Karpas-422 (cell line): ENCODE measurements at places on chromosomes 7 and 10. TPM values are rescaled to one million over a fixed set of nuclear protein-coding genes. Genes with fewer than 3 reads are reported as not detected.

TAS2R41 gene
- not detected in 2 replicates for total RNA-seq

SLC13A1 gene
- not detected in 2 replicates for total RNA-seq

TLL2 gene
- not detected in 2 replicates for total RNA-seq

TMEM140 gene
- 0.86 and 2.8 TPM in 2 replicates for total RNA-seq

CDHR1 gene
- total RNA-seq = not detected in 2 replicates

LLCFC1 gene
- not detected in 2 replicates for total RNA-seq

MYH16 gene
- not detected in 2 replicates for total RNA-seq

ANKRD2 gene
- total RNA-seq = not detected in 2 replicates

DLG5 gene
- total RNA-seq = 0.19 and 0.43 TPM in 2 replicates

PARD3 gene
- total RNA-seq = not detected in 2 replicates

DNA sequence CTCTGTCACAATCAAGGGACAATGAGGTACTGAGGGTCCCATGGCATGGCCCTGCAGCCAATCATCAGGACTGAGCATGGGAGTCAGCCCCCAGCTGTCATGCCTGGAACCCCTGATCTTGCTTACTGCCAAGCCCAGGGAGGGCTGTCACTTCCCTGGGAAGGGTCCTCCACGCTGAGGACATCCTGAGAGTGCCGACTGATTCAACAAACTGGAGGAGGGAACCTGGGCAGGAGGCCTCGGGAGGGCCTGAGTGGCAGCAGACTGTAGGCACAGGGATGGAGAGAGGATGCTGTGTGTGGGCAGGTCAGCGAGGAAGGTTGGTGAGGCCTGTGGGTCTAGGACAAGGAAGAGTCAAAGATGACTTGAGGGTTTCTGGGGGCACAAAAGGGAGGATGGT, 154.3 kb downstream of the ZNF248 start:
- DNase-seq = no peak

DNA sequence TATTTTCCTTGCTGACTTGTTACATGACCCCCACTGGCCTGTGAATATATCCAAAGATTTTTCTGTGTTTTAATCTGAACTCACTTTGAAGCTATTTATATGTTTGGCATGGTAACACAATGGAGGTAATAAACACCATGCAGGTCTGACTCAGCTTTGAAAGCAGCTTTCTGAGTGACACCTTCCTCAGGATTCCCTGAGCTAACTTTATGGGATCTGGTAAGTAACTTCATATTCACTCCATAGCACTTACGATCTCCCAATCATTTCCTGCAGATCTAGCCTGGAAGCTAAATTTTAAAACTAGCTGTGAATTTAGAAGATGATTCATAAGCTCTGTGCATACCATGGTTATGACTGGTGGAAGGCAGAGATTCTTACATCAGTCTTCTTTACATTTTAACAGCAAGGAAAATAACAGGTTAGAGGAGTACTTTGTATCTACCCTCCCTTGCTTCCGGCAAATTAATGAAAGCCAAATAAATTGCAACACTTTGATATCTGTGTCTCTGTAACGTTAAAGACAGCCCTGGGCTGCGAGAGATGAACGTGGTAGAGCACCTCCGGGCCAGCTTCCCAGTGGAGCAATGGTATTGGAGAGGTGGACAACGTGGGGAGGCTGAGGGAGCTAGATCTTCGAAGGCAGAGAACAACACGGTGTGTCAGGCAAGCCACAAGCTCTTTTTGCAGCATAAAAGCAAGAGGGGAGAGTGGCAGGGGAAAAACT, 170.2 kb upstream of the KLF14 start:
- DNase-seq = no peak

GRCh38 chr7:90595342-90595800, 750 bp upstream of the CDK14 start:
- no peak for DNase-seq

GRCh38 chr10:132434405-132435005, 37.5 kb downstream of the PWWP2B start:
- no peak for DNase-seq

GRCh38 chr10:47041396-47042198, 130.4 kb downstream of the PTPN20 start:
- DNase-seq = no peak

GRCh38 chr10:18178854-18179483, 38.7 kb downstream of the CACNB2 start:
- DNase-seq = no peak

GRCh38 chr7:7424151-7424873, 111.4 kb downstream of the COL28A1 start:
- DNase-seq = peak; percentile 84

- DNase-seq = no peak
These were observed 313.2 kb upstream of the MTPN start for GRCh38 chr7:136290351-136290750.

DNA sequence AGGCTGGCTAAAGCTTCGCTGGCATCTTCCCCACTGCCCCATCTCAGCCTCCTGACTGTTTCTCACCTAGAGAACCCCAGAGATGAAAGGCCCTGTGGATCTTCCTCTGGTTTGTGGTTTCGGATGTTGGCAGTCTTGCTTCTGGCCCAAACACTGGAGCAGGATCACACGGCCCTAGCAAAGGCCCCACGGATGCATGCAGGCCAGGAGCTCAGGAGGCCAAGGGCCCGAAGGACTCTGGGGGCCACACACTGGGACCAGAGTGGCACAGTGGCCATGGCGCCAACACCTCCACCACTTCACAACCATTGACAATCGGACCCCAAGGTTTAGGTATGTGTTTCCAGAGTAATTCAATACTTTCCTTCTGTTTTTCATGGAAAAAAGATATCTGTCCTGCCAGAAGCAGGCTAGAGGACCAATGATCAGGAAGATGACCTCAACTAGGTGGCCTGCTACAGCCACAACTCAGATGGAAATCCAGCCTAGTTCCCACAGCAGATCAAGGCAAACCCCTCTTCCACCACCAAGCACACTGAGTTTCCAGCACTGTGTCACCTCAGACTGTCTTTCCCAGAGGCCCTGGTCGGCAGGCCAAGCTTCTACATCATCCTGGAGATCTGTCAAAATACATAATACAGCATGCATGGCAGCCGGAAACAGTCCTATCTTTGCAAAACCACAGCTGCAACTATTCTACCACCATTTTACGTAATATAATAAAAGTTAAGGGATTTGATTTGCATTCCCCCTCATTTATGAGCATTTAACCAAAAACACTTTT, 53.0 kb downstream of the CTBP2 start:
- DNase-seq = no peak

- DNase-seq = no peak
These were observed 368.9 kb downstream of the RPS24 start for GRCh38 chr10:78402591-78402990.

DNA sequence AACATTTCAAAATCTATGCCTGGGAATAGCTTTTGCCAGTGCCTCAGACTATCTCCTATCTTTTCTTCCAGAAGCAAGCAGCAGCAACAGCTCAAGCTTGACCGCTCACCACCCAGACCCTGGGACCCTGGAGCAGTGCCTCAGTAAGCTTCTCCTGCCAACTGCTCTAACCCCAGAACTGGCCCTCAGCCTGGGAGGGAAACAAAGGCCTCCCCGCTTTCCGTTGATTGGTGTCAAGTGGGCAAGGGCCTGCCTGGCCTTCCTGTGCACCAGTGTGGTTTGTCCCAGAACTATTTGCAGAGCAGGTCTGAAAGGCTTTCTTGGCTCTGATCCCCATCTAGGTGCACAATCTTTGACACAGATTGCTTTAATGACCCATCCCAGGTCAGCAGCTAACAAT, 3.3 kb upstream of the ATP6V0A4 start:
- DNase-seq = no peak

GRCh38 chr7:36739351-36739750, 15.1 kb upstream of the AOAH start:
- no peak for DNase-seq

- DNase-seq = no peak
These were observed 33.7 kb upstream of the TMEM26 start for GRCh38 chr10:61486738-61487396.

DNA sequence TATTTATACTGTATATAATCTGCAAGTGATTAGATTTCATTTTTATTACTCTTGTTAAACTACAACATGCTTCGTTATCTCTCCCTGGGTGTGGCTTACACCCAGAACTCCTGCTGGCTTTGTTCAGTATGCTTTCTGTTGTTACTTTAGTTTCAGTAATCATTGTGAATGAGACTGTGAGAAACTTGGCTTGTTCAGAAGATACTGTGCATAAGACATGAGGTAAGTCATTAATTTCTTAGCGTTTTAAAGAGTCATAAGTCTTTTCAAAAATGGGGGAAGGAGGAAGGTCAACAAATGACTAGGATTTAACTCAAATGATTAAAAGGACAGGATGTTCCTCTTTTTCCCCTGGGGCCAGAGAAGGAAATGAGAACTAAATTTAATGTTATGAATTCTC, 11.6 kb upstream of the ADD3 start:
- DNase-seq = peak; percentile 41
